ENCODE measurements at places on chromosomes 1 and 21. TPM values are rescaled to one million over a fixed set of nuclear protein-coding genes. Genes with fewer than 3 reads are reported as not detected.

LIN9 gene
- 4.4 TPM for total RNA-seq

CCDC181 gene
- not detected for total RNA-seq

RGS13 gene
- not detected for total RNA-seq

OR2G6 gene
- total RNA-seq, result not detected

FLG2 gene
- not detected for total RNA-seq

HUNK gene
- total RNA-seq, result under 0.01 TPM

FAM72C gene
- total RNA-seq, result 0.34 TPM

DIRAS3 gene
- 0.54 TPM for total RNA-seq

IRF2BP2 gene
- total RNA-seq, result 101 TPM

PTPN7 gene
- not detected for total RNA-seq

PAQR6 gene
- 0.33 TPM for total RNA-seq

RNU1-3 gene
- total RNA-seq, result under 0.01 TPM

ZNF683 gene
- not detected for total RNA-seq

KISS1 gene
- total RNA-seq, result not detected

BTBD8 gene
- total RNA-seq, result 4.0 TPM

LHX4 gene
- not detected for total RNA-seq

SFN gene
- 0.11 TPM for total RNA-seq

CDC7 gene
- 2.1 TPM for total RNA-seq

OLFML2B gene
- 0.09 TPM for total RNA-seq

AGT gene
- total RNA-seq, result under 0.01 TPM

LCE2B gene
- not detected for total RNA-seq

RAB42 gene
- total RNA-seq, result 8.0 TPM

PRDM16 gene
- 0.11 TPM for total RNA-seq

EFNA1 gene
- 255 TPM for total RNA-seq

GPR161 gene
- 19.4 TPM for total RNA-seq

SIK1 gene
- 0.98 TPM for total RNA-seq

LCE1F gene
- not detected for total RNA-seq

INAVA gene
- not detected for total RNA-seq

CDC42BPA gene
- total RNA-seq, result 66.4 TPM

FCRL2 gene
- not detected for total RNA-seq

SPATA21 gene
- not detected for total RNA-seq

UBL4B gene
- not detected for total RNA-seq

CYP4A22 gene
- total RNA-seq, result not detected

RAB7B gene
- under 0.01 TPM for total RNA-seq

LCE1E gene
- total RNA-seq, result not detected

TMEM269 gene
- under 0.01 TPM for total RNA-seq

EPHB2 gene
- total RNA-seq, result 21.2 TPM

FASLG gene
- total RNA-seq, result not detected

PFDN2 gene
- total RNA-seq, result 39.4 TPM

PMVK gene
- 11.3 TPM for total RNA-seq

HOOK1 gene
- total RNA-seq, result under 0.01 TPM

CFHR2 gene
- not detected for total RNA-seq

CACHD1 gene
- 3.8 TPM for total RNA-seq

IL12RB2 gene
- total RNA-seq, result 0.11 TPM

NES gene
- total RNA-seq, result 36.2 TPM

PRAMEF10 gene
- total RNA-seq, result not detected

GJA8 gene
- not detected for total RNA-seq

OR14K1 gene
- total RNA-seq, result 0.11 TPM
